Pulmonary artery endothelial cell (primary cell): ENCODE measurements at places on chromosomes 6 and 20. TPM values are rescaled to one million over a fixed set of nuclear protein-coding genes. Genes with fewer than 3 reads are reported as not detected.
A peak's percentile ranks its signal among the peaks of the same experiment; 100 is the strongest.

- peak; percentile 29 for DNase-seq
Measured at GRCh38 chr6:75306064-75306463, 21.5 kb upstream of the TMEM30A start.

- no peak for DNase-seq
Measured at GRCh38 chr6:53347921-53348370, 804 bp downstream of the ELOVL5 start.

GRCh38 chr6:134517145-134517658 lies 199.3 kb upstream of the SGK1 start:
- DNase-seq, result peak; percentile 30

- DNase-seq, result no peak
Measured at GRCh38 chr6:39834278-39834677, 42.1 kb downstream of the DAAM2 start.

The RIPPLY2 gene
- total RNA-seq, result under 0.01 TPM in 1 of 2 replicates, not detected in the other
